Left hindlimb (tissue), 1 donor: ENCODE measurements at places on chromosomes 7 and 10.

DNA sequence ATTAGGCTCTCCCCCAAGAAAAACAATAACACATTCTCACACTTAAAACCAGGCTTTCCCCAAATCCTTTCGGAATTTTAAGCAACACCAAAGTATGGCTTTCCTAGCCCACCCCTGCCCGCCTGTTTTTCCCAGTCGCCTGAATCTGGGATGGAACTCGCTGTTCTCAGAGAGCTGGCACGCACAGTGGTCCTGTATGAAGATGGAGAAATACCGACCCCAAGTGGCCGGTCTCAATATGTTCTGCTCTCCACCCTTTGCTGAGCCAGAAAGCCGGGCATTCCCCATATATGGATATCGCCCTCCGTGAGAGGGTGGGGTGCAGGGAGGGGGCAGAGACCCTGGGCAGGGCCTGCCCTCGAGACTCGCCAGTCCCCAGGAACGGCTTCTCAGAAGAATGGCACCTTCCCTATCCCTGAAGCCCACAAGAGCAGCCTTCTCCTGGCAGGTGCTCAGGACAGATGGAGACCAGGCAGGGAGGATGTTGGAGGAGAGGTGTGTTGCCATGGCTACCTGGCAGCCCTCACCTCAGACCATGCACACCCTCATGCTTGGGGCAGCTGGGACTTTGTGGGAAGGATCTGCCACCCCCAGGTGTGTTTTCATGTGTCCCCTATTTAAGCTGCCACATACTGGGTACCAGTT lies 3.4 kb downstream of the TACR2 start:
- no peak for DNase-seq

GRCh38 chr7:30893357-30893756 lies 18.3 kb upstream of the AQP1 start:
- DNase-seq, result peak; percentile 85

- DNase-seq, result no peak
These were observed 75.8 kb downstream of the HBP1 start for GRCh38 chr7:107244613-107245012.

GRCh38 chr7:484356-485101 lies 35.1 kb downstream of the PDGFA start:
- no peak for DNase-seq

DNA sequence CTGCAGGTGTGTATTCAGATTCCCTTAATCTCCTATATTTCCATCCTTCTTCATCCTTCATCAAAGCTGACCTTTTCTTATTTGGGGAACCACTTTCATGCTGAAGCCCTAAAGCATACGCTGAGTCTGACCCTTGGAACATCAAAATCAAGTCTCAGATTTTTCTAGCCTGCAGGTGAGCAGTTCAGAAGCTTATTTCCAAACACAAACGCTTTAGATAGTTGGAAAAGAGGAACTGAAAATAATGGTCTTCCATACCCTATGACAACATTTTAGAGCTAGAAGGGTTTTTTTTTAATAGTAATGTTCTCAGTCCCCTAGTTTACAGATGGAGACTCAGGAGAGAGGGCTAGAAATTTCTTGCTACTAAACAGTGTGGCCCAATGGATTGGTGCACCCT lies 1.6 kb upstream of the AGK start:
- DNase-seq, result no peak

DNA sequence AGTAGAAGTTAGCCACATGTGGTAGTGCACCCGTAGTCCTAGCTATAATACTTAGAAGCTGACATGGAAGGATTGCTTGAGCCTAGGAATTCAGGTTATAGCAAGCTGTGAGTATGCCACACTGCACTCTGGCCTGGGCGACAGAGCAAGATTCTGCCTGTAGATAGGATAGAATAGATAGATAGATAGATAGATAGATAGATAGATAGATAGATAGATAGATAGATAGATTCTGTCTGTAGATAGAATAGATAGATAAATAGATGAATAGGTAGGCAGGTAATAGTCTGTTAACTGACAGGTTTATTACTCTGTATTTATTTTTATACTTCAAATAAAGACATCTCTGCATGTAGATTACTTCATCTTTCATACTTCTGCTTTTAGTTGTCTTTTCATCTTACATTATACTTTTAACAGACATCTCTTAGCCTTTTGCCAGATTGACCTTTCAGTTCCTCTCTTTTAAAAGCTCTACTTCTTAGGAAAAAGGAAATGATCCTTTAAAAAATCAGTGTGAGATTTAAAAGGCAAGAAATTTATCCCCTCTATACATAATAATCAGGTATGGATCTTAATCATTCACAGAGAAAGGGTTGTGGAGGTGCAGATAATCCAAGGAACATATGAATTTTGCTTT lies 31.8 kb downstream of the CCAR1 start:
- DNase-seq, result no peak

DNA sequence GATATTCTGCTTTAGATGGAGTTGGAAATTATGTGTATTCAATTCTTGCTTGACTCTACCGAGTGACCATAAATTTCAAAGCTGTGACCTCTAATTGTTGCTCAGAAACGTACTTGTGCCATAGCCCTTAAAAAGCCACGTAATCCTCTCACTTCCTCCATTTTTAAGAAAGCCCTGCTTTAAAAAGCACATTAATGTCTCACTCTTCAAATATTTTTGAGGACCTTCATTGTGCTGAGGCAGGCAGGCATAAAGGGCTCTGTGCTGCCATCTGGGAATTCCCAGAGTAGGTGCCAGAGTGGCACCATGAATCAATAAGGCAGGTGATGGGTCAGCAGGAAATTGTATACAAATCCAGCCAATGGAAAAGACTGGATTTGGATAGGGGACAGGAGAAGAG lies 97.7 kb upstream of the FAM204A start:
- no peak for DNase-seq

DNA sequence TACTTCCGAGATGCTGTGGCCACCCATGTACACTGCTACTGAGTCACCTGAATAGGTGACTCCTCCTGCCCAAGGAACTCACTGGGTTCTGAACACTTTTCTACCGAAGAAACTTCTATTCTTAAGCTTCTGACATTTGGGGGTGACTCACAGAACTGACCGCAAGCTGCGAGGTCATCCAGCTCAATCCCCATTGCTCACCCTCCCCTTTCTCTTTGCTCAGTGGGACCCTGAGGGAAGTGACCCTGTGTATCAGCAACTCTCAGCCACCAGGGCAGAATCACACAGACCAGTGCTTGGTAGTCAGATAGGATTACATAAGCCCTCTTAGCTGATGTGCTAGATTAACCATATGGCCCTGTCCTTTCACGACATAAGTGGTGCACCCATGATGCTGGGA lies 46.3 kb downstream of the INSYN2A start:
- no peak for DNase-seq

GRCh38 chr10:68826764-68827591 lies at the start of gene STOX1:
TSS of gene STOX1 (plus strand) at chr10:68827531. CDS start at chr10:68827624, 93 bp downstream.
- peak; percentile 82 for DNase-seq

- peak; percentile 42 for DNase-seq
These were observed 1.0 kb downstream of the CACNA2D1 start for GRCh38 chr7:82442492-82443035.

DNA sequence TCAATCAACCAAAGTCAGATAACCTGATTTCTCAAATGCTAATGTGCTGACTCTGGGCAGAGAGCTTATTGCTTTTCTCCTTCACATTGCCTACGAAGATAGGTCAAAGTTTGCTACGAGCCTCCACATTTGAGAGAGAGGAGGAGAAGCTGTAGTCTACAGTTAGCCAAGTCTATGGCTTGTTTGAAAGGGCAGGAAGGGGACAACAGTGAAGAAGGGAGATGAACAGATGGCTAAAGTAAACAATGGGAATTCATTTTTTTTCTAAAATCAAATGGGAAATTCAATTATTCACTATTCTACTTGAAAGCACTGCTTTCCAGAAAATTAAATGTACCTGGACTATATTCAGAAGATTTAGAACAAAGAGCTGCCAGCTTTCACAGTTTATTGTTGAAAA lies 126.7 kb upstream of the C1QL3 start:
- no peak for DNase-seq

DNA sequence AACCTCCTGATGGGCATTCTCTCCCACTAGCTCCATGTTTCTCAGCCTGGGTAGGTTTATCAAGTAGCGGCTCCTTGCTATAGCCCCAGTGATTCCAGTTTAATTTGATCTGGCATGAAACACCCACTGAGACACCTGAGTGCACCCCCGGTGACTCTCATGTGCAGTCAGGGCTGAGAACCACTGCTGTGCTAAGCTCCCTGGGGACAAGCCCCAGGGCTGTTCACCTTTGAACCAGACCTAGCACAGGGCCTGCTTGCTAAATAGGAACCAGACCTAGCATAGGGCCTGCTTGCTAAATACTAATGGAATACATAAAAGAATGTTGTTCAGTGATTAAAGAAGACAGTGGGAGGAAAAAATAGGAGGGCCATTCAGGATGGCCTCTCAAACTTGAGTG lies 167.6 kb downstream of the JAZF1 start:
- no peak for DNase-seq

- peak; percentile 43 for DNase-seq
These were observed 651 bp downstream of the MYO3A start for GRCh38 chr10:25934621-25935139.

GRCh38 chr7:85070967-85071628 lies 115.8 kb downstream of the SEMA3D start:
- DNase-seq, result no peak

DNA sequence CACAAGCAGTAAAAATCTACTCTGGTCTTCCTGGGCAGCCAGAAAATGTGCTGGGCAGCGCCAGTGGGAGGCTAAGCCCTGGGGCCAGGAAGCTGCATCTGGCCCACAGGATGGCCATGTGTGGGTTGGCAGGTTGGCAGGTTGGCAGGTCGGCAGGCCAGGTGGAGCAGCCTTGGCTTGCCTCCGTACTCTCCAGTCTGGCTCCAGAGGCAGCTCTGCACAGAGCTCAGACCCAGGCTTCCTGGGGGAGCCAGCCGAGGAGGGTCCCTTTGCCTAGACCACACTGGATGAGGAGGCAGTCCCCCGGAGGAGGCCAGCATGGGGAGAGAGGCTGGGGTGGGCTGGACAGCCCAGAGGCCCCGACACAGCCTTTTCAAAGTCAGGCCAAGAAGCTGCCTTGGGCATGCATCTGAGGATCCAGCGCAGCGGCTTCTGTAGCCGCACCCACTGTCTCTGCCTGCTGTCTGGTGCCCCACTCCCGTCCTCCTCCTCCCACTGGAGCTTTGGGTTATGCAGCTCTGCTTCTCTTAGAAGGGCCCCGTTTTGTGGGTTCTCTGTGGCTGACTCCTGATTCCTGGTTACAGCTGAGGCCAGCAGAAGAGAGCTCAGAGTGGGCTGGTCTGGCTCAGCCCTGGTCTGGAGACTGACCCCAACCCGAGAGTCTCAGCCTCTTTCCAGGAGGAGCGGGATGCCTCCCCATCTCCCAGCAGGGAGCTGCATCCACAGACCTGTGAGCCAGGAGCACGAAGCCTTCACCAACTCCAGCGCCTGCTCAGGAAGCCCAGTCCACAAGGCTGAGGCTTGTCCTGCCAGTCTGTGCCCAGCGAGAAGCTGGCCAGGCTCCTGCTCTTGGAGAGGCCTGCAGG lies 44.6 kb downstream of the CFAP46 start:
- DNase-seq, result no peak

DNA sequence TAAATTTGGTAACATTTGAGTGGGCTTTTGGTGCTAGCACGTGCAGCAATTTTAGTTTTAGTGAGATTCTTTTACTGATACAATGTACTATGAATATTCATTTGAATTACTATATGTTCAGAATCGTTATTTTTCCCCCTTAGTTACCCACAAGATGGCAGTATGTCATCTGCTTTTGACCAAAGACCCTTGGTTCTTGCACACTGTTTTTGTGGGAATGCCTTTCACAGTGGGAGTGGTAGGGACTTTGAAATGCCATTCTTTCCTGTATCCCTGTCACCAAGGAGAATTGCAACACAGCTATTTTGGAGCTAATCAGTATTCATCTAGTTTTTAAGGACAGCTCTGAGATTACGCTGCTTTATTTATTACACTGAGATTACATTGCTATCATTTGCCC lies 40.6 kb downstream of the SEC23IP start:
- no peak for DNase-seq

- DNase-seq, result no peak
These were observed 118.8 kb upstream of the MYO3A start for GRCh38 chr10:25815236-25815635.

DNA sequence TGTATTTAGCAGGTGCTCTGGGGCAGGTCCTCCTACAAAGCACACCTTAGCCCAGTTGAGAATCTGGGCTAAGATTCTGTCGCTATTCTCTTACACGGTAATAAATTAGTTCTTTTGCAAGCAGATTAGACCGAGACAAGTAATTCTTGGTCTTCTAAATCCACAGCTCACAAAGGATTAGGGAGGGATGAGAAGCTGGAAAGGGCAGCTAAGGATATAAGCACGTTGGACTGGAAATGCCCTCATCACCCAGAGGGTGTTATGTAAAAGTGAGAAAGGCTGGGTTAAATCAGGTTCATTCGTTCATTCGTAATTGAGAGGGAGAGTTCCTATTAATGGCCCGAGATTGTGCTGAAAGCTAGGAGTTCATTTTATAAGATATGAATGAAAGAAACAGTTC lies 41.8 kb downstream of the PFKFB3 start:
- no peak for DNase-seq

GRCh38 chr10:34907743-34908430 lies 92.8 kb upstream of the PARD3 start:
- no peak for DNase-seq

- DNase-seq, result no peak
These were observed 48.5 kb upstream of the ADGRA1 start for GRCh38 chr10:133039107-133039802.

- peak; percentile 56 for DNase-seq
These were observed 639 bp downstream of the TSPAN13 start for GRCh38 chr7:16753932-16754855.

DNA sequence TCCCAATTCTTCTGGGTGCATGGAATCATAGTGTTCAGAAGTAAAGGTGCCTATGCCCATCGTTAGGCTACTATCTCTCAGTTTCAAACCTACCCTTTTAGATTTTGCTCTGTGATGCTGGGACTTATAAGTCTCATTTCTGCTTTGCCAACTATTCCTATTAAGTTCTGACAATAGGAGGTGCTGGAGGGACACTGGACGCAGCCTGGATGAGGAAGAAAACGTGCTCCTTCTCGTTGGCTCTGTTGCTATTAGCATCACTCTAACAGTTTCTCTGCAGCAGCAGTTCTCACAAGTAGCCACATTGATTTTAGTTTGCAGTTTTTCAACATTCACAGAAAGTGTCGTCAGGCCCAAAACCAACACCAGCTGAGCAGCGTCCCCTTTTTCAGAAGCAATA lies 72.4 kb downstream of the ABCC2 start:
- peak; percentile 54 for DNase-seq

GRCh38 chr10:84429926-84430520 lies 101.6 kb downstream of the CCSER2 start:
- no peak for DNase-seq
